GM03348 (cell line): ENCODE measurements at places on chromosomes 4 and X.

GRCh38 chr4:41358647-41359421 lies 102.1 kb downstream of the UCHL1 start:
- no peak for DNase-seq

DNA sequence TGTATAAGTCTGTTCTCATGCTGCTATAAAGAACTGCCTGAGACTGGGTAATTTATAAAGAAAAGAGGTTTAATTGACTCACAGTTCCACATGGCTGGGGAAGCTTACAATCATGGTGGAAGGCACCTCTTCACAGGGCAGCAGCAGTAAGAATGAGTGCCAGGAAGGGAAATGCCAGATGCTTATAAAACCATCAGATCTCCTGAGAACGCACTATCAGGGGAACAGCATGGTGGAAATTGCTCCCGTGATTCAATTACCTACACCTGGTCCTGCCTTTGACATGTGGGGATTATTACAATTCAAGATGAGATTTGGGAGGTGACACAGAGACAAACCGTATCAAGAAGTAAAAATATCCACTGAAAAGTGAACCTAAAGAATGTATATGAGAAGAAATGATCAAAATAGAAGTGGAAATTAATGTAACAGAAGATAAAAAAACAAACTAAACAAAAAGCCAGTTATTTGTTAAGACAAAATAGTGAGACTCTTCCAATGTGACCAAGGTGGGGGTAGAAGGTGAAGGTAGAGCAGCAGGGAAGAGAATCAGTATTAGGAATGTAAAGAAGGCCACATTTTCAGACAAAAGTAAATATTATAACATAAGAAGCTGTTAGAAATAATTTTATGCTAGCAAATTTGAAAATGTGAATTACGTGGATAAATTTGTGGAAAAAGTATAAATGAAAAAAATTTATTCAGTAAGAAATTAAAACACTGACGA lies 372.9 kb downstream of the NKX6-1 start:
- no peak for DNase-seq

GRCh38 chr4:17095771-17096170 lies 197.3 kb upstream of the LDB2 start:
- no peak for DNase-seq

DNA sequence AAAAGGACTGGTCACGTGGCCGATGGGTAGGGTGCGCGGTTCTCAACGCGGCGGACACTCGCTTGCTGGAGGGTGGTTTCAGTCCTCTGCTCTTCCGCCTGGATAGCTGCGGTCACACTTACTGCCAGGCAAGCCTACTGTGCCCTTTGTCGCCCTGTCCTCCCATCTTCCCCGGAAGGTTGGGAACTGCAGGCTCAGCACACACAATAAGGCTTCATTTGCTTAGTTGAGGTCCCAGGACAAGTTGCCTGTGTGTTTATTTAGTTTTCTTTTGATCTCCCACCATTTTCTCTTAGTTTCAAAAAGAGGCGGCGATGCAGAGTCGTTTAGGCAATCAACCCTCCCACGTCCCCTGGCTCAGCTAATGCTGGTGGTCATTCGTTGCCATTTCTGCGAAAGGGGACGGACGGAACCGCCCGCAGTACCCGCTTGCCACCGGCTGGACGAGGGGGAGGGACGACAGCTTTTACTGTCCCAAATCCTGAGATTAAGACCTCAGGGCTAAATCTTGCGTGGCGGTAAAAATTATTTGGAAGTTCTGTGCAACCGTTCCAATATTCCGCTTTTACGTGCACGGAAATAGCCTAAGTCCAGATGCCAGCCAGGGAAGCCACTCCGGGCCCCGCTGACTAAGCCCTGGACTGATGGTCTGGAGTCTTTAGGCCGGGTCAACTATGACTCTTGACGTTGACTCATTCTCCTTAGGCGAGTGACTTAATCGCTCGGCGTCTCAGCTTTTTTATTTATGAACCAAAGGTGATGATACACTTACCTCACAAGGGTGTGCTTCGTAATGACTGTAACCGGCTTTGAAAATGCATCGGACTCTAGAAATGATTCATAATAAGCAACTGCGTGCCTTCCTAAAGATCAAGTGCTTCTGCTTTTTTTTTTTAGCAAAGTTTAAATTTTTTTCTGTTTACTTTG lies 671 bp upstream of the EIF4E start:
- peak; percentile 84 for DNase-seq

GRCh38 chr4:100945789-100946188 lies 401.5 kb downstream of the PPP3CA start:
- no peak for DNase-seq

DNA sequence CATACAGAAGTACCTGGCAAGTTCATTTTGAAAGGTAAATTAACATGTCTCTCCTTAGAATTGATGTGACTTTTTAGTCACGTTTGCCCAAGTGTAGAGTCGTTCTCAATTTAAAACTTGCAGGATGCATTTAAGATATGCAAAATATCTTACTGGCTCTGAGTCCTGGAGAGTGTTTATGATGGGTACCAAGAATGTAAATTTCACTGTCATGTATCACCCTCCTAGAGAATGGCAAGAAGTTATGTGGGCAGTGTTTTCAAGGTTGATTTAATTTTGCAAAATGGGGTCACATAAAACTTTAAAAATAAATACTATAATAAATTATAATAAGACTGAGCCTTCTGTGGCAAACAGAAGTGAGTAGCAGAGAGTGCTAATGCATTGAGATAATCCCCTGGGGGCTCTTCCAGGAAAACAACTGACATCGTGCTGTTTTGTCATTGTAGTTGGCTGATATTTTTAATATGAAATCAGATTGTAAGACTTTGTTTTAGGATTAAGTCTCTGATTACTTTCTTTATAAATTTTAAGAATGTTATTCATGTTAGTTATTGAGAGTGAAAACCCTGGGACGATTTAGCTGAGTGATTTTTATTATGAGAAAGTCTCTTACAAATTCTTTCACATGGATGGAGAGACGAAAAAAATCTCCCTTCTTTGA lies 103.0 kb downstream of the AFF1 start:
- no peak for DNase-seq

GRCh38 chr4:127881563-127881864 lies 821 bp downstream of the PLK4 start:
- DNase-seq, result no peak

DNA sequence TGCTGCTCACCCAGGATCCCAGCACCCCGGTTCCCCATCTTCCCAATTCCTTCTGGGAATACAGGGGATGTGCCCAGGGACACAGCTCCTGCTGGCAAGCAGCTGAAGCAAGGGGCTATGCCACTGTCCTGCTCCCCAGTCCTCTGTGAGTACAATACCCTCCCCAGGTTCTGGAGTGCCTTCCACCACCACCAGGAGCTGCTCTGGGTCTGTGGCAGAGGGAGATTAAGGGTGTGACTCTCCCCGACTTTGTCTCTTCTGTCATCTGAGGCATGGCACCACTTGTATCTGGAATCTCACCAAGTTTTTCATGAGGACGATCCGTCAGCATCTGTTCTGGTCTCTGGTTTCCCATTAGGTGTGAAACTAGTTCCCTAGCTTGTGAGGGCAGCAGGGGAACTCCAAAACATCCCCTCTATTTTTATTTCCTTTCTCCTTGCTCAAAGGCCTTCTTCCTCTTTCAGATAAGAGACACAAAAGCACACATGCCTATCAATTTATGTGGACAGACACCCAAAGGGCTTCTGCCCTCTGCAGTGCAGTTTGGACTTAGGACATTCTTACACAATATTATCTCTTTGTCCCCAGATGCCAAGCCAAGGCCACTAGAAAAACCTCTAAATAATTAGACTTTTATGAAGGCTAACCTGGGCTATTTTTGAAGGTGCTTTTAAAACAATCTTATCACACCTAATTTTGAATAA lies 26.8 kb downstream of the MGST2 start:
- no peak for DNase-seq

DNA sequence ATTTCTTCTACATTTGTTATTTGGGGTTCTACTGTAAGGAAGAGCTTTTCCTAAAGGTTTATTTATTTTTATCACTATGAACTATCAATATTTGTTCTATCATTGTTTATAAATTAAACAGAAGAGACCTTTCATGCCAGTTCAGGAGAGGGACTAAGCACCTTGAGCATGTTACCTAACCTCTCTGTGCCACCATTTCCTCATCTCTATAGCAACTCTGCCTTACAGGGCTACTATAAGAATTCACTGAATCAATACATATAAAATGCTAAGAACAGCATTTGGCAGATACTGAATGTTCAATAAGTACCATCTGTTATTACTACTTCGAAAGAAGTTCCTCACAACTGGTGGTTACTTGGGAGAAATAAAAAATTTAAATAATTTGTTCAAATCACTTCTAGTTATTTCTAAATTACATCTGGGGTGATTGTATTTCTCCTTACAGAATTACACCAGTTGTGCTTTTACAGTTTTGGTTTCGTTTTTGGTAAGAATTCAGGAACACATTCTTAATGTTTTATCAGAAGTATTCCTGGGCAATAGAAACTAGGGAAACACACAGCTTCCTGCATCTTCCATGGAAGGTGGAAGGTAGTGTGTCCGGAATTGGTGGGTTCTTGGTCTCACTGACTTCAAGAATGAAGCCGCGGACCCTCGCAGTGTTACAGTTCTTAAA lies 32.9 kb downstream of the EREG start:
- DNase-seq, result peak; percentile 9

DNA sequence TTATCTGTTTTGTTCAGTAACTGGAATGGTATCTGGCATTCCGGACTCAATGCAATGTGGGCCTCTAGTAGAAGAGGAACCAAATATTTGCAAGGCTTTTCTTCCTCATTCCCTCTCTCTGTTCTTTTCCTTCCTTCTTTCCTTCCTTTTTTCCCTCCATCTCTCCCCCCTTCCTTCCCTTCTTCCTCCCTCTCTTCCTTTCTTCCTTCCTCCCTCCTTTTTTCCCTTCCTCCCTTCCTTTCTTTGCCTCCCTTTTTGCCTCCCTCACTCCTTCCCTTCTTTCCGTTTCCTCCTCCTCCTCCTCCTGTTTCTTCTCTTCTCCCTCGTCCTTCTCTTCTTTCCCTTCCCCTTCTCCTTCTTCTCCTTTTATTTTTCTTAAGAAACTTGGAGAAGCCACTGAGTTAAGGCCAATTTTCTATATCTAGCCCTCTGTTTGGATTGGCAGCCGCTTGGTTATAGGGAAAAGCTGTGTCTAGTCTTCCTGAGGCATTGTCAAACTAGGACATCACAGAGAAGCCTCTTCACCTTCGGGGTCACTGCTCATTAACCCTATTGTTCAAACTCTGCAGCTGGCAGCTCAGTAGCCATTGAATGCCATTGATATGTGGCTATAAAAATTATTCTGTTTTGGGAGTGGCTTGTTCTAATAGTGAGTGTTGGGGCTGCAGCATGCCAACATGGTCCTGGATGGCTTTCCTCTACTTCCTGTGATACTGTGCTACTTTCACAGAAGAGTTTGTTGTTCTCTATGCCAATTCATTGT lies 95.9 kb downstream of the CFAP299 start:
- no peak for DNase-seq

GRCh38 chrX:99857455-99857854 lies 552.6 kb downstream of the PCDH19 start:
- DNase-seq, result no peak

DNA sequence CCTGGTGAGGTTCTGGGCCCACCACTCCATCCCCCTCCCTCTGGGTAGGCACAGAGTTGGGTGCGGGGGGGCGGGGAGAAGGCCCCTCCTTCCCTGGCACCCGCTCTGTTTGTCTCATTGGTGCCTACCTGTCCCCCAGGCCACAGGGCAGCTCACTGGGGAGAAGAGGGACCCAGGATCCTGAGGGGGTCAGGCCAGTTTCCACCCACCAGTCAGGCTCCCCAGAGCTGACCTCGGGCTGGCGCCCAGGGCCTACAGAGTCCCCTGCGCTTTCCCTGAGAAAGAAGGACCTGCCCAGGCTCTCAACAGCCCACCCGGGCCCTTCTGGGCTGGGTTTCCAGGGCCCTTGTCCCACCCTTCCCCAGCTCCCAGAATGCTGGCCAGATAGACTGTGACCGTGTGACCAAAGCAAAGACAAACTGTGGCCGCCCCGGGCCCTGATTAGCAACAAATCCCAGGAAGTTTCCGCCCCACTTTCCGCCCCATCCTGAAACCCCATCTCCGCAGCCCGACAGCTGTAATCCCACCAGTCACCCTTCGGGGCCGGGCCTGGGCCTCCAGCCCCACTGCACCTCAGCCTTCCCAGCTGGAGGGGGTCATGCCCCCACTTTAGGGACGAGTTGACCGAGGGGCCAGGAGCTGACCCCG lies 33.8 kb upstream of the FGFR3 start:
- no peak for DNase-seq

DNA sequence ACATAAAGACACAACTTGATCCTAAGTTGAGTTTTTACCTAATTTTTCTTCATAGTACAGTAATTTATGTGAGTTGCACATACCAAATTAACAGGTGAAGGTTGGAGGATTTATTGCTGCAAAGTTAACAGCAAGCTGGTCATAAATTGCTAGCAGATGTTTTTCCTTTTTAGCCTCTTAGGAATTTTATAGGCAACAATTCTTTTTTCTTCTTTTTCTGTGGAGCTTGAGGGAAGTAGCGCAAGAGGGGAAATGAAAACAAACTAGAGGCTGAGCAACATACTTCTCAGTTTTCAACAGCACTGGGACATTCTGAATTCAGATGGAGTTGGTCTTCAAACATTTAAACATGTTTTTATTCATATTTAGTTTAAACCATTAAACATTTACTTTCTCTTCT lies 63.7 kb upstream of the TLR2 start:
- DNase-seq, result peak; percentile 37

- DNase-seq, result peak; percentile 90
Measured at GRCh38 chr4:21948347-21949072, at the start of gene KCNIP4. KCNIP4 (minus strand) TSS chr4:21948772.

- peak; percentile 67 for DNase-seq
Measured at GRCh38 chr4:114087596-114088230, 108.3 kb upstream of the ARSJ start.

DNA sequence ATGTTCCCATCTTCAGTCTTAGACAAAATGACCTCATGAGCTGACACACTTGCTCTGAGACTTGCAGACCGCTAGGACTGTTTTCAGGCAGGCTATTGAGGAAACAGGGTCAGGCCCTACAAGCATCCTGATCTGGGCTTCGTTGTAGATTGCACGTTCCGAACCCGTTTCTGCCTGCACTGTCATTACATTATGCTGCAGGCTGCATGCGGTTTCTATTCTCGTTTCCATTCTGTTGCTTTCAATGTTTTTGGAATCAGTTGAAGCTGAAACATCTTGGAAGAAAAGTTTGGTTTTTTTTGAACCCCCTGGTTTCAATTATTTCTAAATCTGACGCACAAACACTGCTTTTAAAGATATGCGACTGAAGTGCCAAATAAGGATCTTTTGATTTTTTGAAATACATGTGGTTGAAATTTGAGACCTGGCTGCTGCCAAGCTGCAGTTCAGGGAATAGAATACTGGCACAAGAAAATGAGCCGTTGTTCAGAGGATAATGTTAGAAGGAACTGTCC lies 716.1 kb upstream of the INTU start:
- peak; percentile 47 for DNase-seq

DNA sequence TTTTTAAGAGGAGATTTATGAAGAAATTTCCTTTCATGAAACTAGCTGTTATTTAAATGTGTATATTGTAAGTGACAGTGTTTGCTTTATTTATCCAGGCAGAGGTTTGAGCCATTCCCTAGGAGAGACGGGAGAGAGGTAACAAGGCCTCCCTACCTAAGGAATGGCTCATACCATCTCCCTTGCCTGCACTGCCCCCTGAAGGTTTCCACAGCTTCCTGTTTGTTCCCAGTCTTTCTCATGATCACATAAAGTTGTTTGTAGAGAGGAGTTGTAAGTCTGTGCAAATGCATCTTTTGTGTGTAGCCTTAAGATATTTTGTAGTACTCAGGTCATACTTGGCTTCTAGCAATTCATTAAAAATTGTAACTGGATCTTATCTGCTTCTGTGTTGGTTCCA lies 1504.5 kb upstream of the PCDH10 start:
- no peak for DNase-seq

- DNase-seq, result peak; percentile 53
Measured at GRCh38 chrX:133297284-133297683, 79.1 kb upstream of the TFDP3 start.
